ENCODE measurements at places on chromosomes 1 and 21.

DNA sequence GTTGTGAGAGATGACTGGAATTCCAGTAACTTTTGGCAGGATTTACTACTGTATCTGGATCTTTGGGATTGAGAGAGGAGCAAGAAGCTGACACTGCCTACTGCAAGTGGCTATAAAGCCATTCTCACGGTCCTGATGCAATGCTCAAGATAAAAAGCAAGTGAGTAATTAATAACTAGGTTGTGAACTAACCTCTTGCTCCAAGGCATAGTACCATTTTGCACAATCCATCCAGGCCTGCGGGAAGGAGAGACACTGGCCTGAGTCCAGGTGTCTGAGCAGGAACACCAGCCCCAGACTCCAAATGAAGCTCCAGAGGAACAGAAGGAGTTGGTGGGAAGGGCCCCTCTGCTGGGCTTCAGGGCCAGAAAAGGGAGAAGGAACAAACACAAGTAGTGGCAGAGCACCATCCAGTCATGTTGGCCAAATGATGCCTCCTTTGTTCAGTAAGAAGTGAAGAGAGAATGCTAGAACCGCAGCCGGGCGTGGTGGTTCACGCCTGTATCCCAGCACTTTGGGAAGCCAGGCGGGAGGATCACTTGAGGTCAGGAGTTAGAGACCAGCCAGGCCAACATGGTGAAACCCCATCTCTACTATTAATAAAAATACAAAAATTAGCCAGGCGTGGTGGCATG is 9.9 kb upstream of the SLC45A3 start:
- DNase-seq = no peak

- no peak for DNase-seq
These were observed 49.3 kb downstream of the FBXO42 start for GRCh38 chr1:16302709-16303627.

DNA sequence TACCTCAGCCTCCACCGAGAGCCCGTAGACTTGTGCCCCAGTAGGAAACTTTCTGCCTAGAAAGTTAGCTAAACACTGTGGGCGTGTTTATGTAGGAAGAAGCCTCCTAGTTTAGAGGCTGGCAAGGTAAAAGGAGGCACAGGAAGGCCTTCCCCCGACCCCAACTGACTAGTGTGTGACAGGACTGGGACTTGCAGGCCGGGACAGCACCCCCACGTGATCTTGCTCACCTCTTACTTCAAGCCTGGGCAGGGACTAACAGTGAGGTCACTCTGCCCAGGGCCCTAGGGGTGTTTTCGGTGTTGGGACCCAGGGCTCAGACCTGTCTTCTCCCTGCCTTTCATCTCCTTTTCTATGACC is 392 bp upstream of the TAGLN2 start:
- no peak for DNase-seq

GRCh38 chr21:35732788-35733187 is 327.5 kb downstream of the SETD4 start:
- DNase-seq = no peak

DNA sequence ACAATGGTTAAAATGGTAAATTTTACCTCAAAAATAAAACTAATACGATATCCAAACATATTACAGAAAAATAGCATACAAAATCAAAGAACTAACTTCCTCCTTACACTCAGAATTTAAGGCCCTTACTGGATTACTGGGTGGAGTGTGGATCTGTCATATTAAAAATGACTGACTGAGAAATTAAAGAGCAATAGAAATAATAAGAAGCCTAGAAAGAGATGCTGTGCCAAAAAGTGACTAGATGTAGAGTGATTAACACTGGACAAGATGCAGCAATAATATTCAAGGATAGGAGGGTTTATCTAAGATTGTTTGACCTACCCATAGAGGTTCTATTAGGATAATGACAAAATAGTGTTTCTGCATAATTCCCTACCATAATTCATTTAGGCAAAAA is 424.3 kb downstream of the SETD4 start:
- DNase-seq = no peak

DNA sequence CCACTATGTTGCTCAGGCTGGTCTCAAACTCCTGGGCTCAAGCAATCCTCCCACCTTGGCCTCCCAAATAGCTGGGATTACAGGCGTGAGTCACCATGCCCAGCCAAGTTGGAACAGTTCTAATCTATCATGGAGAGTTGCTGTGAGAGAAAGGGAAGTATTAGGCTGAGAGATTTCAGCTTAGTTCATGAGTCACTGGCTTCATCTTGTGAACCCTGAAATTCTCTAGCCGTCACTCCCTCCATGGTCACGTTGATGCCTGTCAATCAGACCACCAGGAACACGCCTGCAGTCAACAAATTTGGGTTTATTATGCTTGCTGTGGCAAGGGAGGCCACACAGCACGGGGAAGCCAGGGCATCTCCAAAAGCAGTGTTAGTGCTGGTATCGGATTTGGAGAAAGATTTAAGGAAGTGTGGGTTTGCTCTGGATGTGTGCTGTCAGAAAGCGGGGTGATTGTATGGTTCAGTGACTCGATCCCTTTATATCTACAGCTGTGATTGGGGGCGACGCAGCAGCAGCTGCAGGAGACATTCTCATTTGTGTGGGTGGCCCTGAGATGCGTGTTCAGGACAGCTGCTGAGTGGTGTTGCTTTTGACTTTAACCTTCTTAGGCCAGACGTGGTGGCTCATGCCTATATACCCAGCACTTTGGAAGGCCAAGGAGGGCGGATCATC is 18.7 kb downstream of the UQCRHL start:
- DNase-seq = no peak

DNA sequence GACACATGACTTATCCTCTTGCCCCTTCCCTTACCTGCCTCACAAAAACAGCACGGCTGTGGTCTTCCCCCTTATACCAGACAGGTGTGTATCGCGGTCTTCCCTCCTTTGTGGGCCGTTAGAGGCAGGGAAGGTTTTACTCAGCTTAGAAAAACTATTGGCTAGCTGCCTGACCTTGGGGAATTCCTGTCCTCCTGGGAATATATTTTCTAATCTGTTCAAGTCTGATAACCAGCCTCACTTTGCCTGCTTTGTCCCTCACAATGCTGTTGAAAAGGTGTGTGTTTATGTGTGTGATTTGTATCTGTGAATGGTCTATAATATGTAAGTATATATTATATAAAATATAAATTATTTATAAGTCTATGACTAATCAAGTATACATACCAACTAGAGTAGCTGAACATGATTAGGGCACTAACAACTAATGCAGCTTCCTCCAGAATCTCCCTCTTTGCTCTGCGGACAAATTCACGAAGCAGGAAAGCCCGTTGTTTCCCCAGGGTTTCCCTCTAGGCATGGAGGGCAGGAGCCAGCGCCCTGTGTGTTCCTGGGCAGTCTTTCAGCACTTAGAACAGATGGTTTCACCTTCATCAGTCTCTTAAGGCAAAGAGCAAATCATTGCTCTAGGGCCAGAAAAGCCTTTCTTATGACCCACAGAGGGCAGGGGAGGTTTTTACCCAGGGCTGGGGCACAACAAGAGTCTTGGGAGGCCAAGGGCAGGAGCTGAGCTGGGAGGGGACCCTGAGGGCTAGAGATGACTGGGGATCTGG is 25.6 kb downstream of the SLC26A9 start:
- no peak for DNase-seq

- DNase-seq = no peak
These were observed 136.1 kb downstream of the PRDM2 start for GRCh38 chr1:13836136-13836535.

- no peak for DNase-seq
These were observed 241.6 kb downstream of the PTPRC start for GRCh38 chr1:198880397-198880796.

DNA sequence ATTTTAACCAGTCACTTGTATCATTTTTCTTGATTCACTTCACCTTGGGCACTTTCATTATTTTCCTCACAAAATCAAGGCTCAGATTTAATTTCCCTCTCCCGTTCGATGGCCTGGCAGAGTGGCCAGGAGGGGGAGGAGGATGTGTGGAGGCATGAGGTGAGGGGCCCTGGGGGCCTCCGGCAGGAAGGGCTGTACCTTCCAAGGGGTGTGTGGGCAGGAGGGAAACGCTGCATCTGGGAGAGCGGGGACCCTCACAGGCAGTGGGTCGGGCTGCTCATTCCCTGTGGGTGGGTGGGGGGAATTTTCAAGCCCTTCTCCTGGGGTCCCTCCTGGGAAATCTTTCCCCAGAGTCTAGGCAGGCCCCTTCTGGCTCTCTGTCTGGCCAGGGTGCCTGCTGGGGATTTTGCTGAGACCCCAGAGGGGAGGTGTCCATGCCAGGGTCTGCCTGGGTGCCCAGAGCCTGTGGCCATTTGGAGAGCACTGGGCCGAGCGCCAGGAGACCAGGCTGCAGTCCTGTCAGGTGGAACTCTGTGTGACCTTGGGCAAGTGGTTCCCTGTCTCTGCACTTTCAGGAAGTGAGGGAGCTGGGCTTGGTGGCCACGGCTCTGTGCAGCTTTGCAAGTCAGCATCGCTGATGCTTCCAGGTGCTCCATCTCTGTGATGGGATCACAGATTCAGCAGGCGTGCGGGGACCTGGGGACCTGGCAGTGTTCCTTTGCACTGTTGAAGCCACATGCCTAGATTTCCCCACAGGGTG is 81.9 kb upstream of the C1orf174 start:
- DNase-seq = no peak

GRCh38 chr1:243399561-243400155 is 143.8 kb downstream of the SDCCAG8 start:
- DNase-seq = no peak

- DNase-seq = no peak
These were observed 19.2 kb downstream of the TUT4 start for GRCh38 chr1:52533713-52534112.

GRCh38 chr1:54248966-54249365 is 49.0 kb downstream of the MRPL37 start:
- DNase-seq = no peak

GRCh38 chr21:34548781-34549376 is 36.9 kb upstream of the KCNE1 start:
- no peak for DNase-seq

DNA sequence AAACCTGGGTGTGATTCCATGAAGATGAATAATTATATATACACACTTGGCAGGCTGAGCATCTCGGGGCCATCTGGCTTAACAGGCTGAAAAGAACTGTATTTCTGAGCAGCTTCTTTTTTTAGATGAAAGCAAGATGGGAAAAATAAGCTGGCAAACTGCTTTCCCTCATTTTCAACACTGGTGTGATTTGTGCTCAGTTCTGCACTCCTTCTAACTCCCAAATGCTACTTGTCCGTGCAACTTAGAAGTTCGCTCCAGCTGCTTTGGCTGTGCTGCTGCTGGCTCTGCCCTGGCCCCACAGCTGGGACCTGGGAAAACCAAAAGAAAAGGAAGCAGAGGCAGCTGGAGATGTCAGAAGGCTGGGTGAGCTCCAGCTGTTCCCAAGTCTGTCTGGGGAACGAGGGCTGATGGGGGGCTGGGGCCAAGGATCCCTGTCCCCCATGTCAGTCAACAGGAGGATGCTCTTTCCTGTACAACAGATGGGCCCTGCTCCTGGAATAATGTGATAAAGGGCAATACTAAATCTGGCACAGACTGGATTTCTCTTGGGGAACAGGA is 44.9 kb downstream of the PAFAH2 start:
- no peak for DNase-seq

DNA sequence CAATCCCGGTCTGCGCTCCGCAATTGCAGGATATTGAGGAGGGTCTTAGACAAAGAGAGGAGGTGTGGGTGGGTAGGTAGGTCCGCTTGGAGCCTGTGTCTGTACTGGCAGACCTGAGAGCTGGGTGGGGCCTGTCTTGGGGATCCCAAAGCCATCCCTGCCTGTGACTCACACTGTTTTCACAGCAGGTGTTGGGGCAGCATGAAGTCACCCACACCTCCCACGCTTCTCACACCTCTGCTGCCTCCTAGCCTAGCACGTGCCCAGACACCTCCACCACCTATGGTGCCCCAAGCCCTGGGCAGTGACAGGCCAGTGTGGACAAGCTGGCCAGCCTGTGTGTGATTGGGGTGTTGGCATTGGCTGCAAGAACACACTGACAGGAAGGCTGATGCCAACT is 65.7 kb upstream of the ECE1 start:
- no peak for DNase-seq

DNA sequence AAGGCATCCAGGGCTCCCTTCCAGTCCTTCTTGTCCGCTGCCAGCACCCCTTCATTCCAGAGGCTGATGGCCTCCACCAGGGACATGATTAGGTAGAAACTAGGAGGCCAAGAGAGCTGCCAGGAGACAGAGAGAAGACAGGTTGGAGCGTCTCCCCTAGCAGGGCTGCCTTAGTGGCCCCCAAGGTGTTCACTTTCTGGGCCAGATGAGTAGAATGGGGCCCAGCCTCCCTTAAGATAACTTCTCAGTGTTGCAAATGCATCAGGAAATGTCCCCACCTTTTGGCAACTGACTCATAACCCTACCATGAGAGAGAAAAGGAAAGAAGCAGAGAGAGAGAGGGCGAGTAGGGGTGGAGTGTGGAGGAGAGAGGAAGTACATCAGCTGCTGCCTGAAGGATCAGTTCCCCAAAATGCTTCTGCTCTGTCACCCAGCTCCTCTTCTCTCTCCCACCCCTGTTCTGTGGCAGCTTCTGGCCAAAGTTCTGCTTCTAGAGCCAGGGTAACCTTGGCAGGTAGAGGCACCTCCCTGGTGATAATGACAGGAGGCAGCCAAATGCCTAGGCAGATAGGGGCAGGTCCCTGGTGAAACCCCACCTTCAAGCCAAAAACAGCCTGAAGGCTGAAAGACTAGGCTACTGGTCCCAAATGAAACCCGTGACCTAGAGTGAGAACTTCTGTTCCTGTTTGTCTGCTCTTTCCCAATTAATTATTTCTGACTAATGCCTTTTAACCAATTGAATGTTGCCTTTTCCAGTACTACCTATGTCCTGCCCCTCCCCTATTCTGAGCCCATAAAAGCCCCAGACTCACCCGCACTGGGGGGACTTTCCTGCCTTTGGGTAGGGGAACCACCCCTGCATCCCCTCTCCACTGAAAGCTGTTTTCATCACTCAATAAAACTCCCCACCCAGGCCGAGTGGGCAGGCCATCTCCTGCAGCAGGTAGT is at the start of gene NCF2:
NCF2 (minus strand) TSS at position 216 of the 948 bp plus-strand sequence; CDS start at position 86, 130 bp downstream.
- DNase-seq = no peak

- DNase-seq = no peak
These were observed 2.7 kb upstream of the HES3 start for GRCh38 chr1:6241107-6241886.

DNA sequence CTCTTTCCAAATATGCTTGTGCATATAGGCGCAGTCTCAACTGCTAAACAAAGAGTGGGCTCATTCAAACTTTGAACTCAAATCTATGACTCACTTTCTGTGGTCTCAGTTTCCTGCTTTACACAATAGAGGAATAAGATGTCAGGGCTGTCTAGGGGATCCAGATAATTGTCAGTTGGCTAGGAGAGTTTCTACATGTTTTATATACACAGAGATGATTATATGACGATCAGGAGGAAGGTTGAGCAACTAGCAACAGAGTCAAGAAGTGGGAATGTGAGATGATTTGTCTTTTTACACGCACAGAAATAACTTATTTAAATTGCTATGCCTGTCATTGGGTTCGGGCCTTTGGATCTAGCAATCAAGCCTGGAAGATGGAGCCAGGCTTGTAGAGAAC is 299.4 kb upstream of the LYPLAL1 start:
- no peak for DNase-seq

GRCh38 chr1:246078126-246078887 is 428.8 kb downstream of the SMYD3 start:
- no peak for DNase-seq

- DNase-seq = no peak
These were observed at the start of gene FNDC5 for GRCh38 chr1:32870615-32871363. Gene FNDC5 (minus strand): TSS chr1:32870912.

GRCh38 chr1:40627987-40628902 is 37.2 kb downstream of the RIMS3 start:
- DNase-seq = no peak

- DNase-seq = no peak
These were observed 6.9 kb downstream of the PDE4B start for GRCh38 chr1:65799601-65800000.

Data from esophagus squamous epithelium (tissue), 5 donors.